ENCODE measurements at places on chromosomes 2 and 18.

GRCh38 chr2:186427970-186428369, 58.1 kb upstream of the ZC3H15 start:
- DNase-seq, result no peak

DNA sequence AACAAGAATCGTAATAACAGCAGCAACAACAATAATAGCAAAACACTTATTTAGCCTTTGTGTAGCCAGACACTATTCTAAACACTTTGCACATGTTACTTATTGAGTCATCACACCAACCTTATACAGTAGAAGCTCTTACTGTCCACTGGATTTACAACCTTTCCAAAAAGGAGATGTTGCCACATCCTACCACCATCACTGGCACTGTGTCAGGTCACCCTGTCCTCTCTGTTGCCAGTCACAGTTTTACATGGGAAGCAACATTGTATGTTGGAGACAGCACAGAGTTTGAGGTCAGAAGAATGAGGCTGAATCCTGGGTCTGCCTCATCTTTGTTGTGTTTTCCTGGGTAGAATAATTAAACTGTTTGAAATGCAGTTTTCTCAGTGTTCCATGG, 201.4 kb upstream of the EPAS1 start:
- DNase-seq, result no peak

- no peak for DNase-seq
These were observed 46.6 kb downstream of the ZNF516 start for GRCh38 chr18:76448256-76449110.

DNA sequence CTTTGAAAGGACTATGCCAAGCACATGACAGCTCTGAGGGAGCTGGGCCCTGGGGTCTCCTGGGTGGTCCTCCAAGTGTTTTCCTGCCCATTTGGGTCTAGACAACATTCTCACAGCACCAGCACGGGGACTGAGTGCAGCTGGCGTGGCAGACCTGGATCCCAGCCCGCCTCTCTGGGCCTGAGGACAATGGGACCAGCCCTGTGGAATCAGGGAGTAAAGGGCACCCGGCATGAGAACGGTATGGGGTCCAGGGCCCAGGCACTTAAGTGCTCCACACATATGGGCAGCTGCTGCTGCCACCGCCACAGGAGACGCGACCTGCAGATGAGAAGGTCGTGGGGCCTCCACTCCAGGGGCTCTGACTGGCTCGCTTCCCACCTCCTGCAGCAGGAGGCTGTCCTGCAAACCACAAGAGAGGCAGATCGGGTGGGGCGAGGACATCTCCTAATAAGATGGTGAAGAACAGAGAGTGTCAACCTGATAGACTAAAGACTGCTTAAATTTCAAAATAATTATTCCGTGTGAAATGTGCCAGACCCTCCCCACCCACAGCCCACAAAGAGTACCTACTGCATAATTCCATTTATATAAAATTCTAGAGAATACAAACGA, 46.3 kb downstream of the FAM178B start:
- no peak for DNase-seq

DNA sequence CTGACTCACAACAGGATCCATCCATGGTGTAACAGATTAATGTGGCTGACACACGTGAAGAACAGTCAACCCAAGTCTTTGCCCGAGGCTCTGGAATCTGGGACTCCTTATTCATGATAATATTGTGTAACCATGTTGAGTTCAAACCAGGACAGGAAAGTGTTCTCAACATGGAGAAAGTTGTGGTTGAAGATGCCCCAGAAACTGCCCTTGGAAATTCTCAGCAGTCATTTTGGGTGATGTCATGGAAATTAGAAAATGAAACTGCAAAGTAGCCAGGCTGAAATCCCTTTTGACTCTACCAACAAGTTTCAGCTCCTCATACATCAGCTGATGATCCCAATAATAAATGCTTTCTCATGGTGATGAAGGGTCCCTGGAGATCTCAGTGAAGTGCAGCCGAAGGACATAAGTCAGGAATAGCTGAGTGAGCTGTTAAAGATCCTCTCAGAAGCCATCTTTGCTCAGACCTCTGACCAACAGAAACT, 307.7 kb downstream of the TNS1 start:
- no peak for DNase-seq

GRCh38 chr18:46449033-46449432, 208.0 kb downstream of the LOXHD1 start:
- DNase-seq, result no peak
